ENCODE measurements at places on chromosomes 5 and 9.

DNA sequence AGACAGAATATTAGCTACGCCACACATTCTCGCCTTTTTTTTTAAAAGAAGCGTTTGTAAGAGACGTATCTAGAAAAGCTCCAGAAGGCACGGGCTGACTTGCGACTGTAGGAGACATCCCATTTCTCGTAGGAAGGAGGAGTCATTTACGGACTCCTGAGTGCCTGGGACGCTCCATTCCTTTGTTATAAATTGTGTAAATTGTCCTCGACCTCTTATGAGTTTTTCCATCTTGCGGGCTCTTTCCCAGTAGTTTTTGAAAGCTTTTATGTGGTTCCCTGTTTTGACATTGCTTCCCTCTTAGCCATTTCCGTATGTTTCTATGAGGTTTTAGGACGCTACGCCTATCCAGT, 1.0 kb downstream of the RABL6 start:
- DNase-seq = peak; percentile 40

DNA sequence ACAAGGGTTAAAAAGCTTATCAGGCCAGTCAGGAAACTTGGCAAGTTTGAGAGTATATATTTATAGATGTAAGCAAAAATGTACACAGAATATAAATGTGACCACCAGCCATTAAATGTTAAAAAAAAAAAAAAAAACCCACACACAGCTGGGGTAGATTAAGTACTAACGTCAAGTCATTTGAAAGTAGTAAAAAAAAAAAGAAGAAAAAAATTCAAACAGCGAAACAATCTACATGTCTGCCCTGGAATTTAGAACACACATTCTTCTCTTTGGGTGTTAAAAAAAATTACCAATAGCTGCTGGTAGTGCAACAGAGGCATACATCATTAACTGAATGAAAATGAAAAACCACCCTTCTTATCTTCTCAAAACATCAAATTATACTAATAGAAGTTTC, 269.7 kb downstream of the MLLT3 start:
- no peak for DNase-seq

GRCh38 chr9:132006677-132007370, 72.8 kb downstream of the MED27 start:
- peak; percentile 75 for DNase-seq

- DNase-seq = no peak
Observed at GRCh38 chr9:123234853-123235252, 33.5 kb downstream of the STRBP start.

DNA sequence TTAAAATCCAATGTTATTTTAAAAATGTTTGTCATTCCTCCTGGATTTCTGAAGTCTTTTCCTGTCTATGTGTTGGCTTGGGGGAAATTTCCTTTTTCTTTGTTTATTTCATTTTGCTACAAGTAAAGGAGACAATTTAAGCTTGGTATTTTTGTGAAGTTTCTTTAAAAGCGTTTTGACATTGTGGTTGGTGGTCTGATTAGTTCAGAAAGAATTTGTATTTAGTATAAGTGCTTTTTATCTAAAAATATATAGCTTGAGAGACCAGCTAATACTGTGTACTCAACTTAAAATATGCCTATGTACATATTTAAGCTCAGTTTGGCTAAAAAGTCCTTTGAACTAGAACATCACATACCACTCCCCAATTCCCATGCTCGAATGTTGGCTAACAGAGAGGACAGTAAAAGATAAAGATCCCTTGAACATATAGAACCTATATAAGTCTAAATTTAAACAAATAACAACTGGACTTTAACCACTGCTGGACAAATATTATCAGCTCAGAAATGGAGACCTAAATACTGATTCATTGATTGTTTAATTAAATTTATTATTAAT, 237.6 kb downstream of the TLE4 start:
- peak; percentile 47 for DNase-seq

GRCh38 chr9:90741036-90741435, 60.6 kb upstream of the SYK start:
- DNase-seq = no peak

DNA sequence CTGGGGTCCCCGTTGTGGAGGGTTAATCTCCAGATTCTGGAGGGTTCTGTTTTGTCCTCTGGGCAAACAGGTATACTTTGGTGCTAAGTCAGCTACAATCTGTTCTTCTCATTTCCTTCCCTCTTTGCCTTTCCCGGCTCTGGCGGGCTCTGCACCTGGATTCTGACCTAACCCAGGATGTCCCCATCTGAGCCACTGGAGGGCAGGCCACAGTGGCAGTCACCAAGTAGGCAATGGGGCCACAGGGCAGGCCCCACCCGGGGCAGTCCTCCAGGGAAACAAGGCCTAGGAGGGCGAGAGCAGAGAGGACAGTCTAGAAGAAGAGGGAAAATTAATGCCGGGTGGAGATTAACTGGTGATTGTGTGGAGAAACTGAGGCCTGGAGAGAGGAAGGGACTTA, 40.4 kb upstream of the HRH2 start:
- no peak for DNase-seq

- DNase-seq = peak; percentile 10
Observed at GRCh38 chr9:80156756-80157472, 585.1 kb downstream of the TLE4 start.

DNA sequence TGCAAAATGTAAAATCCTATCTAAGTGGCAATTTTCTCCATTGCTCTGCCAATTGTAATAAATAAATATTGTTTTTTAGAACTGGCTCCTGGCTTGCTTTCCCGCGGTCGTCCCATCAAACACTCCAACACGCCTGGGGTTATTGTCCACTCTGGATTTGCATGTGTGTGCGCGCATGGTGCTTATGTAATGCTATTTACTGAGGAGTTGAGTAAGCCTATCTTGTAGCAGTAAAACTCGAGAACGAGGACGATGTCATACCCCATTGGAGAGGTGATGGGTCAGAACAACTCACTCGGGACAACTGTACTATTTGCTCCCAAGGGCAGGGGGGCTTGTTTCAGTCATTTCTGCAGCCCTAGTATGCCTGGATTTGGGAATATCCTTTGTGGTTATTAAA, 220.9 kb downstream of the PAX5 start:
- DNase-seq = no peak

- DNase-seq = no peak
Observed at GRCh38 chr9:87783180-87783579, 57.3 kb downstream of the CTSL start.

DNA sequence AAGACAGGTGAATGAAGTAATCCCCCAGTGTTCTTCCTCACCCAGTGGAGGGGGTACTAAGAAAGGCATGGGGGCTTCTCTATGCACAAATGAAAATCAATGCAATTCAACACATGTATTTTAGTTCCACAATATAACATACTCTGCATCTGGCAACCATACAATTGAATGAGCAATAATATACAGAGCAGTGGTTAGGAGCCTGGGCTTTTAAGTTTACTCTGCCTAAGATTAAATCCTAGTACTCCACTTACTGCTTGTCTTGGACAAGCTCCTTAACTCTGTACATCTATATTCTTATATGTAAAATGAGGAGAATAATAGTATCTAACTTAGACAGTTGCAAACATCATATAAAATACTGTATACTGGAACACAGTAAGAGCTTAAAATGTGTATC, 195.4 kb upstream of the TRIM32 start:
- peak; percentile 18 for DNase-seq

DNA sequence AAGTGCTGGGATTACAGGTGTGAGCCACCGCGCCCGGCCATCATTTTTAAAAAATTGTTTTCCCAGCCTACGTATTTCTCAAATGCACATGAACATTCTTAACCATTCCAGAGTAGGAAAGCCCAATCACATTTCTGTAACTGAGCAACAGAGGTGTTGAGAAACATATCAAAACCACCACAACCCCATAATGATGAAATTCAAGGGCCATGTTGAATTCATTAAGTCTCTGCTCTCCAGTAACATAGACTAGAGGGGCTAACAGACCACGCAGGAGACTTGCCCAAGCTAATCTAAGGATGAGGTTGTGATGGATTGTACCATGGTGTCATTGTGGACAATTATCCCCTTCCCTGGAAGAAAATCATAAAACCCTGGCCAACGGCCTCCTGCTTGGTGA, 52.9 kb downstream of the MYO10 start:
- no peak for DNase-seq

DNA sequence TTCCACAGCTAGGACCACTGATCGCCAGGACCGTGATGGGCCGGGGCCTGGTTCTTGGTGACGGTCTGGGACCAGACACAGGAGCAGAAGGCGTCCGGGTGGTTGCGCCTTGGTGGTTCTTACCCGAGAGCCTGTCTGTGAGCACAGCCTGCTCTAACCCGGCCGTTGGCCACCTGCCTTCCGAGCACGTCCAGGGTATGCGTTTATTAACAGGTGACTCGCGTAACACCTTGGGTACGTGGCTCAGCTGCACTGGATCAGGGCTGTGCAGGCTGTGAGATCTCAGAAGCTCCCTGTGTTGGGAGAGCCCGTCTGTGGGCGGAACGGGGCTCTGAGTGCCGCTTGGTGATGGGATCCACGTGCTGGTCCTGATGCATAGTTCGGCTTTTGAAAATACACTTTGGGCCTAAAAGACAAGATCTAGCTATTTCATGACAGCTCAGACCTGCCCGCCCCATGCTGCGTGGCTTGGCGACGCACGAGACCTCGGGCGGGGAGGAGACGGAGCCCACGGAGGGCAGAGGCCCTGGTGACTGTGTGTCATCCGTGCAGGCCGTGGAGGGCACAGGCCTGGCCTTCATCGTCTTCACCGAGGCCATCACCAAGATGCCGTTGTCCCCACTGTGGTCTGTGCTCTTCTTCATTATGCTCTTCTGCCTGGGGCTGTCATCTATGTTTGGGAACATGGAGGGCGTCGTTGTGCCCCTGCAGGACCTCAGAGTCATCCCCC, 6.7 kb upstream of the SLC6A18 start:
- no peak for DNase-seq

DNA sequence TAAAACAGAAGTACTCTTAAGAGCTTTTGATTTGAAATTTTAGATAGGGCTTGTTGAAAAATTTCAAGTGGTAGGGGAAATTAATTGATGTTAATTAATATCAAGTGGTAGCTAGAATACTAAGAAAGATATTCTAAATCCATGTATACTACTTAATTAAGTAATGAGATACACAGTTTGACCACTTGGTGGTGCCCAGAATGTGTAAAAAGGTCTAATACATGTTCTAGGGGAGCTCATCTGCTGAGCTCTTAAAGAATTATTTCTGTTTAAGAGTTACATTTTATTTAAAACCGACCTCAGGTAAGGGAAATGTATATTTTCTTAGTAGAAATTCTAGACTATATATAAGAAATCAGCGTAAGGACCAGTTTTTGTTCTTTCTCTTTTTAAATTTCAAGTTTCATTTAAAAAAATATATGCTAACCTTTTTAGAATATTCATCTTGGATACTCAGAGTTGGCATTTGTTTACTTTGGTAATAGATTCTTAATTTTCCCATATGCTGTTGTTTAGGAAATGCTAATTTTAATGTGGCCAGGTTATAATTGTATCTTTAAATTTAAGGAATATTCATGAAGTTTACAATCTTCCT, 61.5 kb downstream of the LNPEP start:
- peak; percentile 67 for DNase-seq

DNA sequence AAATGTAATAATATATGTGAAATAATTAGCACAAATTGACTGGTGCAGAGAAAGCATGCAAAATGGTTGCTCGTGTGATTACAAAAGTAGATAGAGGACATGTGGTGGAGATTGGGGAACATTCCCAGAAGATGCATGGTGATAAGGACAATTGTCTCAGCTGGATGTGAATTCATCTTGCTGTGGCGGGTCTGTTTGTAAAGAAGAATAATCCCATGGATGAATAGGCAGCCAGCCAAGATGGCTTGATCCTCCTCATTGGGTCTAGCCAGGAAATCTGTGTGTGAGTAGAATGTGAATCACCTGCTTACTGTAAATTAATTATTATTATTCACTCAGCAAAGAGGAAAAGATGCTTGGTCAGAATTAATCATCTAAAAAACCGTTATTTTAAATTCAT, 12.6 kb upstream of the DPYSL3 start:
- DNase-seq = peak; percentile 51

DNA sequence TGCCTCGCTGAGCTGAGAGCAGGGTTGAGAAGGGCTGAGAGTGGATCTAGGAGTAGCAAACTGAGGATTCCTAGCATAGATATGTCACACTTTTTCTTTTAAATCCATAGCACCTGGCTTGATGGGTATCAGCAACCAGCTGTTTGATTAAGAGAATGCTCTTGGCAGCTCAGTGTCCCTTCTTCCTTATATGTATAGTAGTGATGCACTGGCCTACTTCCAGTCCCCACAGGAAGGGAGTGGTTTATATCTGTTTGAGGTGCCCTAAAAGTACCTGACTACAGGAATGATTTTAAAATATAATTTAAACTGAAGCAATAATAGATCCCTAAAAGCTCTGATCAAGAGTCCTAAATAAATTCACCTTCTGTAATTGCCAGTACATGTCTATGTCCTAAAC, 546.8 kb upstream of the ZNF608 start:
- DNase-seq = no peak

- DNase-seq = no peak
Observed at GRCh38 chr9:136760424-136760823, 2.4 kb upstream of the LCN8 start.

DNA sequence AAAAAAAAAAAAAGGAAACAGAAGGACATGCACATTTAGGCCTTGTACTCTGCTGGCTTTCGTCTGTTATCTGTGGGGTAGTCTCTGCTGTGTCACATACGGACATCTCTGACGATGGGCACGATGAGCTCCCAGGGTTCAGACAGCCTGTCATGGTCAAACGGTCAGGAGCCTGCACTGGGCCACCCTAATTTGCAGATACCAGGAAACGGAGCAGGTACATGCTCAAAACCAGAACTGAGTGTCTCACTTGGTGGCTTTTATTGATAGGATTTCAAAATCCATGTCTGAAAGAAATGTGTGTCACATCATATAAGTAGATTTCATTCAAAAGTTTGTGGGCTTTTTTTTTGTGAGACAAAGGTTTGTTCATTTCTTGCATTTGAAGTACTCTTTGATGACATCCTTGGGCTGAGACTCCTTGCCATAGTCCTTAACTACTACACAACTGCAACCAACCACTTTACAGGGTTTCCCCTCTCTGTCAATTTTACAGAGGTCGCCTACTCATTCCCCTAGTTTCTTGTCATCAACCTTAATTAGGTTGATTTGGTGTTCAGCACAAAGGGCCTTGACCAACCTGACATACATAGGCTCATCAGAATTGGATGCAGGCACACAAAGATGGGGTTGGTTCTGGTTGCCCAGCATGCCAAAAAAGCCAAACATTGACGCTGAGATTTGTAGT, 9.0 kb downstream of the CKMT2 start:
- DNase-seq = no peak

- DNase-seq = no peak
Observed at GRCh38 chr5:76388236-76388635, 14.8 kb upstream of the IQGAP2 start.

DNA sequence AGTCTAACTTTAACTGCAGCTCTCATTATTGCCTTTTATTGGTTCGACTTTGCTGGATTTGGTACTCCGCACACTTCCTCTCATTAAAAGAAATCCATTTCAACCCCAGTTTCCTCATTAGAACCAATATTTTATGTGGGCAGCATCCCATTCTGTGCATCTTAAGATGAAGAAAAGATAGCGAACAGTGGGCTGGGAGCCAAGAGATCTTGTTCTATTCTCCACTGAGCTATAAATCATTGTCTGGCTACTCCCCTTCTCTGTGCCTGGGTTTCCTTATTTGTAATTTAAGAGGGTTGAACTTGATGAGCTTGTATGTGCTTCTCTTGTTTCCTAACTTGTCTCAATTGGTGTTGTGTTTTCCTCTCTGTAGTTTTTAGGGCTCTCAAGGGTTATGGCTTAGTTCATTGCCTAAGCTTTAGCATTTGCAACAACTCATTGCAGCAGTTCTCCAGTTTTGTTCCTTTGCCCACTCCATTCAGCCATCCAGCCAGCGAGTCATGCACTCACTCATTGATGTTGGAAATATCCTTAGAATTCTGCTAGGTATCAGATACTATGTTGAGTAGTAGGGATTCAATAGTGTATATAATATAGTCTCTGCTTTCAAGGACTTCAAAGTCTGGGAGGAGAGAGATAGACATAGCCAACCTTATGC, 273.3 kb upstream of the TNC start:
- no peak for DNase-seq
